NCI-H1092 treated with DMSO at 0.1 percent for 48 hours (cell line): ENCODE measurements at places on chromosomes 16 and 17.

- peak; percentile 18 for DNase-seq
These were observed 45.2 kb downstream of the CMTM3 start for GRCh38 chr16:66649636-66650205.

DNA sequence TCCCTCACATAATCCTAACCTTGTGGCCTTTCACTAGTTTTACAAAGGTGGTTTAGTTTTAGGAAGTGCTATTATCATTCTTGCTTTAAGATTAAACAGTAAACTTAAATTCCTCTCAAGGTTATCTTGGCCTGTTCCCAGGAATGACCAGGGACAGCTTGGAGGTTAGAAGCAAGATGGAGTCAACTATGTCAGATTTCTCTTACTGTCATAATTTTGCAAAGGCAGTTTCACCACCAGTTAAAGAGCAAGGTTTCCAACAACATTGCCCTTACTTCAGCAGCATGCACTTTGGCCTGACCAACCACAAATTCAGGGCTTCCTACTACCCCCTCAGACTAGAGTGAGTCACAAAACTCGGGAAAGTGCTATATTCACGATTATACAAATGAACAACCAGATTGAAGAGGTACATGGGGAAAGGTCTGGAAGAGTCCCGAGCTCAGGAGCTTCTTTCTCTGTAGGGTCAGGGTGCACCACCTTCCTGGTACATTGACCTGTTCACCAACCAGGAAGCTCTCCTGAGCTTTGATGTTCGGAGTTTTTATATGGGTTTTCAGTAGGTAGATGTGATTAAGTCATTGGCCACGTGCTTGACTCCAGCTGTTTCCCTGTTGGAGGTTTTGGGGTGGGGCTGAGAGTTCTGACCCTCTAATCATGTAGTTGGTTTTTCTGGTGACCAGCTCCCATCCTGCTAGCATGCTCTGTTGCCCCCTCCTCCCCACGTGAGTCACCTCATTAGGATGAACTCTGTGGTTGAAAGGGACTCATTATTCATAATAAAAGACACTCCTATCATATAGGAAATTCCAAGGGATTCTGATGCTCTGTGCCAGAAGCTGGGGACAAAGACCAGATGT lies 19.4 kb downstream of the RHOT1 start:
- no peak for DNase-seq

- DNase-seq: peak; percentile 8
These were observed 13.5 kb upstream of the DHRS13 start for GRCh38 chr17:28916302-28916934.

GRCh38 chr17:7045492-7046126 lies 1.7 kb upstream of the SLC16A11 start:
- peak; percentile 39 for DNase-seq

GRCh38 chr17:43994272-43995149 lies 9.9 kb upstream of the NAGS start:
- DNase-seq: peak; percentile 39

DNA sequence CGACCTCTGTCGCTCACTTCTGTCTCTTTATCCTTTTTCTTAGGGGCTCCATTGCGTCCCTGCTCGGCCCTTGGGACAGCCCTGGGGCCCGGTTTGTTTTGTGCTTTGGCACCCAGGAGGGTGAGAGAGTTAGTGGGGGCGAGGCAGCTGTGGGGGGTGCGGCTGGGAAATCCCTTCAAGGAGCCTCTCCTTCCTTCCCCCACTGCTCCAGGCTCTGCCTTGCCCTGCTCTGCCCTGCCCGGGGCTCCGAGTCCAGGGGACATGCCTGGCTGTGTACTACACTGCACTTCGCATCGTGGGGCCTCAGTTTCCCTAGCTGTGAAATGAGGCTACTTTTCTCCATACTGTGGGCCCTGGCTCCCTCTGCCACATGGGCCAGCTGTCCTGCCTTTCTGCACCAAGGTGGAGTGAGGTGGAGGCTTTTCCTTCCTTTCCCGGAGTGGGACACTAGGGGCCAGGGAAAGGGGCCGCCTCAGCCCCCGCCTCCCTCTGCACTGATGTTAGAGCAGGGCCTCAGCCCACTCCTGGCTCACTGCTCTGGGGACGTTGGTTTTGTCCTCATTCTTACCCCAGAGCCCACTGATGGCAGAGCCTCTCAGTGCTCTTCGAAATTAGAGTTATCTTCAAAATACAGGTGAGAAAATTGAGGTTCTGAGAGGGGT lies 980 bp downstream of the LLGL1 start:
- DNase-seq: no peak

- no peak for DNase-seq
These were observed 16.6 kb upstream of the C16orf95 start for GRCh38 chr16:87333581-87334331.

DNA sequence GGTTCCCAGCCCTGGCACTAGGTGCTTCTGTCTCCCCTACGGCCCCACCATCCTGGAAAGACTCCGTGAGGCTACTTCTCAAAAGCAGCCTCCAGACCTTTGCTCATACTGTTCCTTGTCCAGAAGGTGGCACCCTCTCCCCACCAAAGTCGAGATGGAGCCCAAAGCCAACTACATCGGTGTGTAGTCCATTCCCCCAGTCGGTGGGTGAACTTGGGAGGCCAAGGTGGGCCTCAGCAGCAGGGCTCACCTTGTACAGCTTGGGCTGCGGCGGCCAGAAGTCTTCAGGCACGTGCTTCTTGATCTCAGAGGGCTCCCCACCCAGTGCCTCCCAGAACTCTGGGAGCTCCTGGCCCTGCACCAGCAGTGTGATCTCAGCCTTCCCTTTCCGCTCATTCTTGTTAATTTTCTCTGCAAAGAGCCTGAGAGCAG lies 10.2 kb downstream of the FLII start:
- DNase-seq: peak; percentile 27

DNA sequence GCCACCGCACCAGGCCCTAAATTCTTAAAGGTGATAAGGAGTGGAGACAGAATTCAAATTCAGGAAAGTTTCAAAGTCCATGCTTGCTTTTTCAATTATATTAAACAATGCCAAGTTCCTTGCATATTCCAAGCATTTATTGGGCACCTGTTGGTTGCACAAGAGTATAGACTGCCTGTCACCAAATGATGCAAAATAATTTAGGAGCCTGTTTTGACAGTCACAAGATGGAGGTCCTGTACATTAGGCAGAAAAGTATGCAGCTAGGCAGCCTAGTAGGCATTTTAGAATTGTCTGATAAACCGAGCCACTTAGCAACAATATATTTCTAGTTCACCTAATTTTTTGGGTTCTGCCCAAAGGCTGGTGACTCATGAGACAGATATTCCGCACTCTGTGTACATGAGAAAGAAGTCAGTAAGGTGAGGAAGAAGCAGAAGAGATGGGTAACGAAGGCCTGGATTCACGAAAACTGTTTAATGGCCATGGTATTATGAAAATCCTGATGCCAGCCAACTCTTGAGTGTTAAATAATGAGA lies 7.3 kb downstream of the ACACA start:
- DNase-seq: no peak

DNA sequence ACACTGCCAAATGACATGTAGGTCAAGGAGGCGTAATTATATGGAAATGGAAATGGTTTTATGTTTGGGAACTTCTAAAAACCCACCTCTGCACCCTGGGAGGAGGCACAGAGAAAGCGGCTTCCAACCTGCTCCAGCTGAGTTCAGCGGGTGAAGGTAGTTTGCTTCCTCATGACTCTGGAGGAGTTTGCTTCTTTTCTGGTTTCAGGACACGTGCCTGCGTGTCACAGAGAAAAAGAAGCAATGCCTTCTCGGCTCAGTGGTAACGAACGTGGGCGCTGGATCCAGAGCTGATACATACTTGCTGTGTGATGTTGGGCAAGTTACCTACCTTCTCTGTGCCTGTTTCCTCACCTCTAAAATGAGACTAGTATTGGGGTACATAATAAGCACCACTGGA lies 22.1 kb downstream of the GPR139 start:
- no peak for DNase-seq

- DNase-seq: no peak
These were observed 40.1 kb downstream of the LITAF start for GRCh38 chr16:11546608-11547061.

DNA sequence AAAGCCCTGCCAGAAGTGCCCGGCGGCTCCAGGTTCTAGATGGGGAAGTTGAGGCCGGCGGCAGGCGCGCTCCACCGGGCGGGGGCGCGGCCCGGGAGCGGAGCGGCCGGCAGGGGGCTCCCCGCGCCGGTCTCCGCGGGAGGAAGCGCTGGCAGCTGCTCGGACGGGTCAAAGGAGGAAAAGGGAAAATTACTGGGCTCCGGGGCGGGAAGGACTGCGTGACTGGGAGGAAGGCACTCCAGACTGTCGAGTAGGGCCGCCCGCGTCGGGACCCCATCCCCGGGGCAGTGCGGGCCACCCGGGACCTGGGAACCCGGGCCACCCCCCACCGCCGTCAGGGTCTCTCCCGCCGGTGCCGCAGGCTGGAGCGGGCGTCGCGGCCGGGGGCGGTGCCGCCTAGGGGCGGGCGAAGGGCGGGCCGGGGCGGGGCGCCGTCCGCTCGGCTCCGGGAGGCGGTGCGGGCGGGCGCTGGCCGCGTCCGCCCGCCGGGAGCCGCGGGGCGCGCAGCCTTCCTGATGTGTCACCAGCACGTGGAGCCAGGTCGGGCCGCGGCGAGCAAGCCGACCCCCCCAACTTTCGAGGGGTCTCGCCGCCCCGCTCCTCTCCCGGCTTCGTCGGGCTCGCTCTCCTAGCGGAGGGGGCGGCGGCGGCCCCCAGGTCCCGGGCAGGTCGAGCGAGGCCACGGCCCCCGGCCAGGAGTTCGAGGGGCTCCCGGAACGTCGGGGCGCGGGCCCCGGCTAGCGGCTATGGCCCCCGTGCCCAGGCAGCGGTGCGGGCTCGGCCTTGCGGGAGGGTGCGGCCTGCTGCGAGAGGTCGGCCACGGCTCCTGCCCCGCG lies 167.5 kb downstream of the RAB11FIP4 start:
- peak; percentile 79 for DNase-seq

DNA sequence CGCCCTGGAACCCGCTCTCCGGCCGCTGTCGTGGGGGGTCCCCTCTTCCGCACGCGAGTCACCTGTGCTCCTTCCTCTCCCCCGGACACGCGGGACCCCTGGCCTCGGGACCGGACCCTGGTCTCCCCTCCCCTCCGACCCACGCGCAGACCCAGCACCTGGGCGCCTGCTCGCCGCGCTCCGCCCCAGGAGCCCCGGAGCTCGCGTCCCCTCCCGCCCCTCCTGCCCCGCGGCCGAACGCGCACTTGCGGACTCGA lies 762 bp downstream of the RAB40B start:
- DNase-seq: no peak

- no peak for DNase-seq
These were observed 22.5 kb downstream of the CENPX start for GRCh38 chr17:81999976-82000802.
